ENCODE measurements at places on chromosomes 13 and 19.

GRCh38 chr13:63092456-63092855, 1676.8 kb upstream of the PCDH20 start:
- no peak for DNase-seq

GRCh38 chr19:4620675-4621074, 18.6 kb upstream of the TNFAIP8L1 start:
- no peak for DNase-seq

GRCh38 chr13:39692660-39693438, 37.4 kb downstream of the COG6 start:
- DNase-seq = no peak

DNA sequence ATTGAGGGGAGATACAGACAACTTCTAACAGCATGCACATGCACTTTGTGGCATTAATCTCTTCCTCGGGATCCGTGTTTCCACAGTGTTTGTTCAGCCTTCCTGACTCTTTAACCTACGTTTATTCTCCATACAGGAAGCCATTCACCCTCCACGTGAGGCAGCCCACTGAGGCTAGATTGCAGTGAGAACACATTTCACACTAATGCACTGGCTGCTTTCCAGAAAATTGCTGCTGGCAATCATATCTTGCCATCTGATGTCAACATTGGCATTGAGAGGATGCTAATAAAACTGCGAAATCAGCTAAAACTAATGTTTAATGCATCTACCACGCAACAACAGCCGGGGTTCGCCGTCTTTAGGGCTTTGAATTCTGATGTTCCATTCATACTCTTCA, 30.0 kb downstream of the DCLK1 start:
- DNase-seq = no peak

DNA sequence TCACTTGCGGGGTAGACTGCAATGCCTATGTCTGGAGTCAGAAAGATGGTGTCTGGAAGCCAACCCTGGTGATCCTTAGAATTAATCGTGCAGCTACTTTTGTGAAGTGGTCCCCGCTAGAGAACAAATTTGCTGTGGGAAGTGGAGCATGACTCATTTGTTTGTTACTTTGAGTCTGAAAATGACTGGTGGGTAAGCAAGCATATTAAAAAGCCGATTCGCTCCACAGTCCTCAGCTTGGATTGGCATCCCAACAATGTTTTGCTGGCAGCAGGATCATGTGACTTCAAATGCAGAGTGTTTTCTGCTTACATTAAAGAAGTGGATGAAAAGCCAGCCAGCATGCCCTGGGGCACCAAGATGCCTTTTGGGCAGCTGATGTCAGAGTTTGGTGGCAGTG, 9.5 kb upstream of the ERVV-1 start:
- no peak for DNase-seq

DNA sequence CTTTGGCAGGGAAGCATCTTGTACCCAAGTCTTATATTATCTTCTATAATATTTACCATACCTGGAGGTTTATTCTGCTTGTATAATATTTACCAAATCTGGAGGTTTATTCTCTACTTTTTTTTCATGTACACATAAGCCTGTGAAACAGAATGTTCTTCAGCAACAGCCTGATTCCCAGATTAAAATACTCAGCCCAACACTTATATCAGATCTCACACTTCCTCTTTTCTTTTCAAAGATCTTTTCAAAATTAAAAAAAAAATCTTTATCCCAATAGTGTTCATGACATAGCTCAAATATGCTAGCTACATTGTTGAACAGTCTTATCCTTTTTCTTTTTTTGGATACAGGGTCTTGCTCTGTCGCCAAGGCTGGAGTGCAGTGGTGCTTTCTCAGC, 300.7 kb downstream of the LMO7 start:
- DNase-seq = no peak

GRCh38 chr19:18514800-18515682, 6.8 kb downstream of the ELL start:
- DNase-seq = no peak

DNA sequence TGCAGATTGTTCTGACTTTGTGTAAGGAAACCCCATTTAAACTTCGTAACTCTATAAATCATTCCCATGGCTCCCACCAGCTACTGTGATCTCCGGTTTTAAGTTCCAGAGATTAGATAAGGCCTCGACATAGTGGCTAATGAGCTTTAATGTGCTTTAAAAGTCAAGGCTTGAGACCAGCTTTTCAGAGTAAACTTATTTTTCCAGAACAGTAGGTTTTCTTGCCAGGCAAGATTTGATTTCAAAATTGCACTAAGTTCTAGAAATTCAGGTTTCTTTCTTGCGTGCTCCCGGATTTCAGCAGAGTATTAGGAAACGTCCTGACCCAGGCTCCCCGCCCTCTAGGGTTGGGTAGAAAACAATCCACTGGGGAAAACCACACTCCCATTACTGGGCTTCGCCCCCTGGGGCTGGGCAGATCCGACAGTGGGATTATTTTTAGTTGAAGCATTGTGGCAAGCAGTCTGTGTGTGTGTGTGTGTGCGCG, 43.3 kb downstream of the CRYL1 start:
- DNase-seq = no peak

GRCh38 chr13:101018720-101019119, 344.1 kb upstream of the TMTC4 start:
- DNase-seq = no peak

DNA sequence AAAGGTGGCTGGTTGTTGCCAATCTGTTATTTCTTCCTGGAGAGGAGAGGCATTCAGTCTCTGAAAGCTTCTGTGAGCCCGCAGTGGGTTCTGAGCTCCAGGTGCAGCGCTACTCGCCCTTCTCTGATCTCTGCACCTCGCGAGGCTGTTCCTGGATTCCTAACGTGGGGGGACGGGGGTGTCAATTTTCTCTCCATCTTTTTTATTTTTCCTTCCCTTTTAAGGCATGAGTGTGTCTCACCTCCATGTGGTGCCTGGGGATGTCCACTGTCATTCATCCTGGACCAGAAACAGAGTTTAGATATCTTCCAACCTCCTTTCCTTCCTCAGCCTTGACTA, 626 bp downstream of the ZNF233 start:
- DNase-seq = no peak

- no peak for DNase-seq
Observed at GRCh38 chr13:38759390-38759789, 72.5 kb downstream of the FREM2 start.

- no peak for DNase-seq
Observed at GRCh38 chr13:26590951-26591350, 33.5 kb downstream of the WASF3 start.

- no peak for DNase-seq
Observed at GRCh38 chr13:90084684-90085290, 1262.7 kb upstream of the MIR17HG start.

DNA sequence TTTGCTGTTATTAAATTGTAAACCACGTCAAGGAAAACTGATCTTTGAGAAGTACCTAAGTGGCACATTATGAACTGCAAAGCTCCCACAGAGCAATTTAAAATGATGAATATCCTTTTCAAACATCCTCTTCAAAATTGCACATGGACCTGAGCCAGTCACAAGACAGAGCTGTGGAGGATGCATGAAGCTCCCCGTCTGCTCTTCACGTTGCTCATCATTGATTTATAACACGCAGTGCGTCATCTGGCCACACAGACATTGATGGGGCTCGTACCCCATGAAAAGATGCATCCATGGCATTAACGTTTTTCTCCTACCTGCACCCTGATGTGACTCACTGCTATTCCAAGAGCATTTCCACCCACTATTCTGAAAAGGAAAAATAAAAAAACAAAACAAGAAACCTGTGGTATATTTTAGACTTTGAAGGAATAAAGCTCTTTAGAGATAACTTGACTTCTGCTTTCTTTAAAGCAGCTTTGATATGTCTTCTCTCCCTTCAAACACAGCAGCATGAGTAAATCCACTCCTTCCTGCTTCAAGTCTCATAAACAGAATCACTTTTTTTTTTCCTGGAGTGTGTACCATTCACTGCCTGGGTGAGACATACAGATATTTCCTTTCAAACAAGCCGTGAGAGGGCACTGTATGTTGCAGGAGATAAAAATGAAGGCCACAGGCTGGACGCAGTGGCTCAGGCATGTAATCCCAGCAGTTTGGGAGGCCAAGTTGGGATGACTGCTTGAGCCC, 7.2 kb upstream of the SERTM1 start:
- DNase-seq = no peak

- no peak for DNase-seq
Observed at GRCh38 chr13:63942372-63942771, 2526.7 kb upstream of the PCDH20 start.
